SHP77 (cell line): ENCODE measurements at places on chromosomes 2 and 18.

DNA sequence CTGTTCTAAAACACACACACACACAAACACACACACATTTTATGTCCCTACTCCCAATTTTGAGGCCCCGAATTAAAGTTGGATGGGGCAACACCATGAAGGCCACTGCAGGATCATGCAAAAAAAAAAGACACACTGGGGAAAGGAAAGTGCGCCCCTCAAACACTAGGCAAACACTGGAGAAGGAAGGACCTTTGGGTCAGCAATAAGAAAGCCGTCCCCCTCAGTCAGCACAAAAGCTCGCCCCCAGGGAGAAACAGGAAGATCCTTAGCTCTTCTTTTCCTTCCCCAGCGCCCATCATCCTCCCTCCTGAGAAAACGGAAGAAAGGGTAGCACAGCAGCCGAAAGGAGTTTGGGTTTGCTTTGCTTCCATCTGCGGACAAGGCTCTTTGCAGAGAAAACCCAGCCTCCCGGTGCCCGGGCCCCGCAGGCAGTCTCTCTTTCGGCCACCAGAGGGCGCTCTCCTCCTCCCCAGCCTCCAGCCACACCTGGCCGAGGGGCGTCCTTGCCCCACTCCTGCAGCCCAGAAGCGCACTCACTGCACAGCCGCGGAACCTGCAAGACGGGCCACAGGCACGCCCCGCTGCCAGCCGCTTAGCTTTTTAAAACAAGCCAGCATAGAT, 248.5 kb downstream of the CDH20 start:
- peak; percentile 35 for DNase-seq

GRCh38 chr18:47817795-47818077, 112.7 kb downstream of the SMAD2 start:
- no peak for DNase-seq

DNA sequence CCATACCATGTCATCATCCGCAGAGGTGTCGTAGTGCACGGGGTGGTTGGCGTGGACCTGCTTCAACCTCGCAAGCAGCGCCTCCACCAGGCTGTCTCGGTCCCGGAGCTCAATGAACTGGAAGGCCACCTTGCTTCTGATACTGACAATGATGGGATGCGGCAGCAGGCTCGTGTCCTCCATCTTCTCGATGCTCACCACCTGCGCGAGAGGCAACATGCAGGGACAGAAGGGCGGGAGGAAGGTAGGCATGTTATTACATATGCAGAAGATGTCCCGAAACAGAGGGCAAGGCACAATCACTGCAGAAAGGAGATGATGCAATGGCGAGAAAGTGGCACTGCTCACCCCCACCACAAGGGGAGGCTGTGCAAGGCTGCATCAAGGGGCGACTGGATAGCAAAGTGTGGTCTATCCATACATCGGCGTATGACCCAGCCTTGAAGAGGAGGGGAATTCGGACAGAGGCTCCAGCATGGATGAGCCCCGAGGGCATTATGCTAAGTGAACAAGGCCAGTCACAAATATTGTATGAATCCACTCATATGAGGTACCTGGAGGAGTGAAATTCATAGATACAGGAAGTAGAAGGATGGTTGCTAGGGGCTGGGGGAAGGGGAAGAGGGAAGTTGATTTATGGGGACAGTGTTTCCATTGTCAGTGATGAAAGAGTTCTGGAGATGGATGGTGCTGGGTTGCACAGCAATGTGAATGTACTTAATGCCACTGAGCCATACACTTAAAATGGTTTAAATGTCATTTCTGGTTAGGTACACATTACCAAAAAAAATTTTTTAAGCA, 36.6 kb downstream of the RPL31 start:
- DNase-seq = peak; percentile 19

DNA sequence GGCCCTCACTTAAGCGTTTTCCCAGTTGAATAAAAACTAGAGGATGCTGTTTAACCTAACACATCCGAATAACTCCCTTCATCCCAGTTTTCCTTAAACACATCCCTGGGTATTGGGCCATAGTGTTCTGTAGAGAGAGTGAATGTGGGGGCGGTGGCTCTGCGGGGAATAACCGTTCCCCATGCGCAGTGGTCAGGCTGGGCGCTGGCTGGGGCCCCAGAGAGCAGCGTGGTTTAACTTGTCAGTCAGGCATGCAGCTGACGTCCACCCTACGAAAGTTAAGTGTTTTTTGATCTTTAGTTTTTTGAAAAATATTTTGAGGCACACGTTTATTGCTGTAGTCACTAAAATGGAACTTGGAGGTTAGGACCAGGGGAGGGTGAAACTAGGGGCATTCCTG, 33.7 kb downstream of the CTDP1 start:
- DNase-seq = no peak

DNA sequence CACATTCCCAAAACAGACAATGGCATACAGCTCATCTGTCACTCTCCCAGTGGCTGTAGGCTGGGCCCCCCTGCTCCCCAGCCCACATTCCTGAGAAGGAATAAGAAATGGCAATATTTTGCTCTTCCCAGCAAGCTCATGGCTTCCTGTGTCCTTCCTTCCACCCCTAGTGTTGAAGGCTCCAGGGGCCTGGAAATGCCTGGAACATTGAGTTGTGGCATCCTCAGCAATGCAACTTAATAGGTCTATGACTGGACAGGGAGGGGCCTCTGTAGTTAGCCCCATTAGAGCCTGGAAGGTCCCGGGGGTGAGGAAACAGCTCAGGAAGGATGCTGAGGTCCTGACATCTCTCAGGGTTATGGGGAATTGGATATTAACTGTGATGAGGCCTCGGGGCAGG, 3.3 kb downstream of the KIF3C start:
- no peak for DNase-seq

- no peak for DNase-seq
Observed at GRCh38 chr2:159515441-159515840, 100.9 kb downstream of the BAZ2B start.

GRCh38 chr2:37405781-37406180, 61.4 kb downstream of the QPCT start:
- no peak for DNase-seq

DNA sequence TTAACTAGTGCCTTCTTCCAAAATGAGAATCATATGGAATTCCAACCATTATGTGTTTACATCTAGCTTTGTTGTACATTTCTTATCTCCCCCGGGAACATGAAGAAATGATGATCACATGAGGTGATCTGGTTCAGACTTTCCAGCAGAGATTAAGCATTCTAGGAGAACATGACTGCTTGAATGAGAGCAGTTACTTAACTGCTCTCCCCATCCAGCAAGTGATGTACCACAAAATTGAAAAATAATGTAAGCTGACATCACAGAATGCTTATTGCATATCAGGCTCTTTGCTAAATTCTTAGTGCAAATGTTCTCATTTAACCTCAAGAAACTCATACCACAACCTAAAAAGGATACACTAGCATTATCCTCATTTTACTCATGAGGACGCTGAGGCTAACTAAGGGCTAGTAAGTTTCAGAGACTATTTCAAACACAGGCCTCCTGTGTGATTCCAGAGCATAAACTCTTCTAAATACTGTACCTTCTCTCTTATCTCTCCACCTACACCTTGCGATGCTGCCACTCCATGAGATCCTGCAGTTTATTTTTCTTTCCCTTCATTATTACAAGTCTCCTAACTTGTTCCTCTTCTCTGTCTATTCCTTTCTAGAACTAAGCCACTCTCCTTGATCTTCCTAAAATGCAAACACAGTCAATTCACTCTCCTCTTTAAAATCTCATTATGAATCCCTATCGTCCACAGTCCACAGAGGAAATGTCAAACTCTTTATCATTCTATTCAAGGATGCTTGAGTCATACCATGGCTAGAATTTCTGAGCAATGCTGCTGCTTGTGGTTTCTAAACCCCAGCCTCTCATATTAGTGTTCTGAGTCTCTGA, 1224.8 kb upstream of the ZEB2 start:
- no peak for DNase-seq

DNA sequence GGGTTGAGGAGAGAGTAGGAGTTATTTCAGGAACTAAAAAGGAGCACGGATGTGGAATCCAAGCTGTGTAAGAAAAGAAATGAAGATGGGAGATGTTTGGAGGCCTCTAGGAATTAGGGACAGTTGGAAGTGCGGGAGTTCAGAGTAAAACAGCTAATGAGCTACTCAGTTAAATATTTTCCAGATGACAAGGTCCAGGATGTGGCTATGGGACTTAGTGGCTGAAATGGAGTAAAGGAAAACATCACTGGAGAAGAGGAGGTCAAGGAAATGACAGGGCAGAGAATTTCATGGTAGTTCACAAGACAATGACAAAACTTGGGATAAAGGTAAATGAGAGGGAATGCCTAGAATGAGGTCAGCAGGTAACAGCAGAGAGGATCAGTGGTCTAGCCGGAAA, 13.0 kb downstream of the GPR155 start:
- DNase-seq = no peak

GRCh38 chr2:64727843-64728463, 74.2 kb upstream of the SERTAD2 start:
- DNase-seq = no peak
